ENCODE measurements at places on chromosomes 2 and 18. TPM values are rescaled to one million over a fixed set of nuclear protein-coding genes. Genes with fewer than 3 reads are reported as not detected.

Gene OSR1
- 180 TPM for total RNA-seq

Gene NAT8
- total RNA-seq: not detected

Gene PROM2
- total RNA-seq: 3.5 TPM

Gene ZSWIM2
- total RNA-seq: not detected

GRCh38 chr2:167181134-167181533 lies 292.9 kb downstream of the XIRP2 start:
- DNase-seq: no peak

GRCh38 chr2:179226203-179226960 lies 38.2 kb downstream of the SESTD1 start:
- DNase-seq: no peak

GRCh38 chr2:203804070-203804469 lies 63.5 kb upstream of the CTLA4 start:
- no peak for DNase-seq

GRCh38 chr18:47345291-47345690 lies 93.8 kb upstream of the SKOR2 start:
- no peak for DNase-seq

DNA sequence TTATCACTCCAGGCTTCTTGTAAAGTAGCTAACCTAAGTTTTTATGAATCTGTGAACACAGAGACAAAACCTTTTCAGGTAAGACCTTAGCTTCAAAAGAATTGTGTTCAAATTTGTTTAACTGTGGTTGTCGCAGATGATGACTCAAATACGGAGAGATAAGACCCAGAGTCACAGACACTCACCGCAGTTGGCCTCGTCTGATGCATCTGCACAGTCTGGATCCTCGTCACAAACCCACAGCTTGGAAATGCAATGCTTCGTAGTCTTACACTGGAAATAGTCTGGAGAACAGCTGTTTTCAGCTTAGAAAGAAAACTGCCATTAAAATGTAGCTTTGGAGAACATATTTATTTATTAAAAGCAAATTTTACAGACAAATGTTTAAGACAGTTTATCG lies 1662.1 kb upstream of the NXPH2 start:
- DNase-seq: no peak

Data from thoracic aorta (tissue), 2 donors.